ENCODE measurements at places on chromosomes 4 and X.

GRCh38 chr4:89358935-89359638 lies 51.5 kb upstream of the GPRIN3 start:
- no peak for DNase-seq

- DNase-seq = no peak
Observed at GRCh38 chr4:150525321-150525868, 56.6 kb upstream of the MAB21L2 start.

GRCh38 chr4:75995727-75996126 lies 5.0 kb upstream of the SDAD1 start:
- peak; percentile 11 for DNase-seq

DNA sequence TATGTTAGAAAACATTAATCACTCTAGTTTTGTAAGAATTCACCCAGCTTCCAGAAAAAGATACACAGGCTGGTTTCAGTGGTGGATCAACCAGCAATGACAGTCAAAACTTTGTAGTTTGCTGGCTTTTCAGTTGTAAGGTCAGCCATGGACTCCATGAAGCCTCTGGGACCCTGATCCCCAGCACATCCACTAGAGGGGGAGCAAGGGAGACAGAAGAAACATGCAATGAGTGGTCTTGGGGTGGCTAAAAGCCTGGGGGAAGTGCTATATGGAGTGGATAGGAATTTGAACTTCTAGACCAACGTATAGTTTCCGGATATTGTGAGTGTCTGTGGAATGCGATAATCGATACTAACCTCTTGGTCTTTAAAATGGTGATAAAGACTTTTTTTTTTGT lies 72.7 kb downstream of the AFF2 start:
- no peak for DNase-seq

- no peak for DNase-seq
Observed at GRCh38 chr4:73387552-73387951, 16.5 kb upstream of the ALB start.

DNA sequence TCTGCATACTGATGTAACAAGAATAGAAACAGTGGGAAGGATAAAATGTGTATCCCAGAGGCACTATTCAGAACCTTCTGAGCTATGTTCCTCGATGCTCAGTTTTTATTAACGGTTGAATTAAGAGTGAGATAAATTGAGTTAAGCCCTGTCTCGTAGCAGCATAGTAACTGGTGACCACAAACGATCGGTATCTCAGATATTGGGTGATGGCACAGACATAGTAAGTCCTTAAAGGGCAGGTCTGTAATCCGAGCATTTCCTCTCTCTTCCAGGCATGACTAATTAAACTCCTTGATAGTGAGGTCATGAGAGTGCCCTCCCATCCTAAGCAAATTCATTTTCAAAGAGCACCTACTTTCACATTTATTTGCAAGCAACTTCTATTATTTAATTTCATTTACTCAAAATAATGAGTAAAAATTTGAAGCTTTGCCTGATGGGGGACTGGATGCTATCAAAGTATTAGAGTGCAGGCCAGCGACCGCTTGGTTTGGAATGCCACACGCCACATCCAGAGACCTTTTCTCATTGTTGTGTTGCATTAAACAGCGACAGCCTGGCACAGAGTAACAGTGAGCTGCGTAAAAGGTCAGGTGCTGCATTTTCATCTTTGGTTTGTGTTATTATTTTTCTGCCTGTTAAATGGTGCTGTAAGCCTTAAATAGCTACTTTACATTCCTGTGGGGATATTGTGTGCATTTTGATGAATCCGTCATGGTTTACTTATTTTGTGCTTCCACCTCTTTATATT lies 101.9 kb downstream of the PCDH7 start:
- DNase-seq = no peak

- no peak for DNase-seq
Observed at GRCh38 chrX:72128881-72129280, 2.8 kb downstream of the RTL5 start.

DNA sequence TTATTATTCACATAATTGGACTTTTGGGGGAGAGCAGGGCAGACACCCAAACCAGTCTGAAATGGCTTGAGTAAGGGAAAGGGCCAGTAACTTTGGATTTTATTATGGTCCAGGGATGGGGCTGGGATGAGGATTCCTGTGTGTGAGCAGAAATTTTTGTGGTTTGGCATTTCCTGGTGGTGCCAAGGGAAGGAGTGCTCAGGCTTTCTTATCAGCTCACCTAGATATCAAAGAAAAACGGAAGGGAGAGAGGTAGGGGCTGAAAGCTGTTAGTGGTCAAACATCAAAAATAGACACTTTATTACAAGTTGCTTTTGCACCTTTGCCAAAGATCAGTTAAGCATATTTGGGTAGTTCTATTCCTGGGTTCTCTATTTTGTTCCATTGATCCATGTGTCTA lies 128.5 kb upstream of the DIPK2B start:
- DNase-seq = no peak

- no peak for DNase-seq
Observed at GRCh38 chr4:14653338-14653737, 348.9 kb upstream of the CPEB2 start.

GRCh38 chr4:24279911-24280375 lies 304.4 kb downstream of the DHX15 start:
- no peak for DNase-seq

- DNase-seq = peak; percentile 5
Observed at GRCh38 chrX:55907968-55908607, 190.5 kb downstream of the RRAGB start.

DNA sequence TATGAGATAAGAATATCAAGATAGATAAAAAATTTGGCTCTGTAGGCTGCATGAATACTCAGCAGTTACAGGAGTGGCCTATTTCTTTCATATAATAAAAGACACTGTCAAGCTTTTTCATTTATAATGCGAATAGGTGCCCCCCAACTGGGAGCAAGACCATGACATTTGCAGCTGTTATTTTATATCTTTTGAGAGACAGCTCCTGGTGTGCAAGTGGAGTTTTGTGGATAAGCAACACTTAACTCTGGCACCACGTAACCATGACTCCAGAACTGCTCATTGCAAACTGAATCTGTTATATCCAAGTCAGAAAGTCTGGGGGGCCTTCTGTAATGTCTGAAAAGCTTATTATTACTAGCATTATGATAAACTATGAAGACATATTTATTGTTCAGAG lies 1372.4 kb downstream of the C4orf33 start:
- DNase-seq = no peak
